ENCODE measurements at places on chromosomes 3 and 15.
A peak's percentile ranks its signal among the peaks of the same experiment; 100 is the strongest.

DNA sequence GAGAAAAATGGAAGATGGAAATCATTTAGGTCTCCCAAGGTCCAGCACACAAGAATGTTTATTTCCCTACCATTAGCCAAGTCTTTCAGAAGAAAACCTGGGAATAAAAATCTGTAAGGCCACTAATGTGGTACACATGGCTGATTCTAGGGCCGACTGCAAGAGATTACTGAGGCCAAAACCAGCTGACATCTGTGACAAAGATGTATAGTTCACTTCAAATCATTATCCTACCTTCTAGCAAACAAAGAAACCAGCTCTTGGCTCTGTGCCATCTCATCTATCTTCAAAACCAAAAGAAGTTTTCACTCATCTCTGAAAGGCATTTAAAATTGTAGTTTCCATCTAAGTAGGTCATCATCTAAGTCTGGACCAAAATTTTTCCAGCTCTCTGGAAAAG is 43.9 kb downstream of the ERC2 start:
- peak; percentile 19 for DNase-seq

DNA sequence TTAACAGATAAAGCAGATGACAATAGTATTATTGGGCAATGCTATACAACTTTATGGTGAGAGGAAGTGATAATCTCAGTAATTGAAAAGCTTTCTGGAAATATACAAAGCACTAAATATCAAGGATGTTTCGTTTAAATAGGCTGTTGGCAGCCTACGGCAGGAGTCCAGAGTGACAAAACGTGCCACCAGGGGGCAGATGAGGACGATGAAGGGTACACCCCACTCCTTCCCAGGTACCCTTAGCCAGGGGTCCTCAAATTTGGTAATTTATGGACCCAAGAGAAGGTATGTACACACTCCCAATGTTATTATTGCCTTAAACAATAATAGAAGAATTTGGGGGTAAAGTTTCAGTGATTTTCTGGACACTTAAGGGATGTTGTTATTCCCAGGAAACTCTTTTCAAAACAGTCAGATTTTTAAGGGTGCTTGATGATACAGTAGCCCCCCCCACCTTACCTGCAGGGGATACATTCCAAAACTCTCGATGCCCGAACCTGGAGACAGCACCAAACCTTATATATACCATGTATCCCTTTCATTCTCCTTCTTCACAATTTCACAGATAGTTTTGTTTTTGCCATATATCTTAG is 1.4 kb upstream of the MAGEL2 start:
- no peak for DNase-seq

- DNase-seq, result no peak
Observed at GRCh38 chr3:122912772-122913538, 114.6 kb downstream of the SEMA5B start.

DNA sequence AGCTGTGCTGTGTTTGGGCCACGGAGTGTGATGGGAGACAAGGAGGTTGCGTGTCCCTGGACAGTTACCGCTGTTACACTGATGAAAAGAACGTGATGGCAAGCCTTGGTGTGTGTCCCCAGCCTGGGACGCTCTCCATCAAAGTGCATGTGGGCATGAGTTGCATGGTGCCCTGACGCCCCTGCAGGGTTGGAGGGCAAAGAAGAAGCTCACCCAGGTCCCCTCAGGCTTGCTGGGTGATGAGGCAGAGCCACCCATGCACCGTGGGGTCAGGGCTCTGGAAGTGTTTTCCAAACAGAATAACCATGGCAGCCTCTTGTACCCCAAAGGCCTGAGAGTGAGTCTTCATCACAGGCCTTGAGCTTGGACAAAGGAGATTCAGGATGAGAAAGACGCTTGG is 189.2 kb downstream of the ATP10A start:
- no peak for DNase-seq

- DNase-seq, result no peak
Observed at GRCh38 chr3:9173445-9173844, 76.0 kb downstream of the SRGAP3 start.

DNA sequence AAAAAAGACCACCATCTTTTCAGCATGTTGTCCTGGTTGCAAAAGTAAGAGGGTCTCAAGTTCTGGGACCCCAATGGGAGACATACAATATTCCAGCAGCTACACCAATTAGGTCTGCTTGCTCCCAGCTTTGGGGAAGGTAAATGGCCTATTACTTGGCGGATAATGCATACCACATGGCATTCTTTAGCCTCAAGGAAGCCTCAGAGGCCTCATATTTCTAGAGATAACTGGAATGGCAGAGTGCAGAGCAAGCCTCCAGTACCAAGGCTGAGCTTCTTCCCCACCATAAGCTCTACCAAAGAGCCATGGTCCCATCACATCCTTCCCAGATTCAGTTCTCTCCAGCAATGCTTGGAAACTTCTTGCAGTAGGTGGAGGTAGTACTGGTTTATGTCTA is 493.8 kb downstream of the SHQ1 start:
- no peak for DNase-seq

DNA sequence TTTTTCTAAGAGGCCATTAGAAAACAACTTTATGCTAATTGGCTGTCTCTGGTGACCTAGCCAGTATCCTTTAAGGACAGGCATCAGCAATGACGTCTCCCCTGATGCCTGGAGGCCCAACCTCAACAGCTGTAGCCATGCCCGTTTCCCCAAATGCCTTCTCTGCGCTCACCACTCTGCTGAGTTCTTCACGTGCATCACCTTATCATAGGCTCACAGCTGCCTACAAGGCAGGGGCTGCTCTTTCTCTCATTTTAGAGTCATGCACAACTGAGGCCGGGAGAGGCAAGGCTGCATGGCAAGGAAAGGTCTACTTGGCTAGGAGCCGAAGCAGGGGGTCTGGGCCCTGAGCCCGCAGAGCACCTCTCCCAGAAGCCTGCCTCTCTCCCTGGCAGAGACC is 43.9 kb upstream of the SEC13 start:
- DNase-seq, result no peak

GRCh38 chr15:70589728-70590127 is 173.6 kb downstream of the UACA start:
- DNase-seq, result no peak

DNA sequence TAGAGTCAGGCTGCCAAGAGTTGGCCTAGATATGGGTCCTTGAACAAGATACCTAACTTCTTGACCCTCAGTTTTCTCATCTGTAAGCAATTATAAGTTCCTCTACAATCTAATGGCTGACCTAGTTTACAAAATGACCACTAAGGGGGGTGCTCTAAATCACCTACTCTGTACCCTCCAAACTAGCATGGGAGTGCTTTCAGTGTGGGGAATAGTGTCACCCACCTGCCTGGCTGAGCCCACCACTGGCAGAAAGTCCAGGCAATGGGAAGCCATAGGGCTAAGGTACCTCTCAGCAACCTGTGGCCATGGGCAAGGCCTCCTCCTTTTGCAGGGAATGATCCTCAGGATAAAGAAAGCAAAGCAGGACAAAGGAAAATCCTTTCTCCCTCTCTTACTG is 58.9 kb downstream of the COL6A5 start:
- no peak for DNase-seq

- DNase-seq, result peak; percentile 11
Observed at GRCh38 chr3:64368257-64369020, 143.2 kb upstream of the PRICKLE2 start.

DNA sequence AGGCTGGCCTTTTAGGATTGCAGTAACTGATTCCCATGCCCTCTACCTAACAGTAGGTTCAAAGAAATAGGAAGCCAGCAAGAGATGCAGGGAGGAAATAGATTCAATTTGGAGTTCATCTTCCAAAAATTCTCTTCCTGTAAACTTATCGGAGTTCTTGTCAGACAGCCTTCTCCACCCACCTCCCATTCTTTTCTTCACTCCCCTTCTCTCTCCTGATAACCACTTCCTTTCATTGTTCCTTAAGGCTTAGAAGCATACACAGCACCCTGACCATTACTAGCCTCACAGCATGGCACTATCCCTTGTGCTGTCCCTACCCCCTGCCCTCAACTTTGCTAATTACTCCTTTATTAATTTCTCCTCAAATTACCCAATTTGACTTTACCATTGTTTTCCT is 130.4 kb upstream of the ADAMTS9 start:
- DNase-seq, result no peak

GRCh38 chr3:109903100-109903499 is 565.8 kb upstream of the DPPA4 start:
- DNase-seq, result no peak

GRCh38 chr3:74456166-74456565 is 158.3 kb downstream of the CNTN3 start:
- no peak for DNase-seq

- DNase-seq, result no peak
Observed at GRCh38 chr3:186772281-186772694, 11.1 kb upstream of the EIF4A2 start.

DNA sequence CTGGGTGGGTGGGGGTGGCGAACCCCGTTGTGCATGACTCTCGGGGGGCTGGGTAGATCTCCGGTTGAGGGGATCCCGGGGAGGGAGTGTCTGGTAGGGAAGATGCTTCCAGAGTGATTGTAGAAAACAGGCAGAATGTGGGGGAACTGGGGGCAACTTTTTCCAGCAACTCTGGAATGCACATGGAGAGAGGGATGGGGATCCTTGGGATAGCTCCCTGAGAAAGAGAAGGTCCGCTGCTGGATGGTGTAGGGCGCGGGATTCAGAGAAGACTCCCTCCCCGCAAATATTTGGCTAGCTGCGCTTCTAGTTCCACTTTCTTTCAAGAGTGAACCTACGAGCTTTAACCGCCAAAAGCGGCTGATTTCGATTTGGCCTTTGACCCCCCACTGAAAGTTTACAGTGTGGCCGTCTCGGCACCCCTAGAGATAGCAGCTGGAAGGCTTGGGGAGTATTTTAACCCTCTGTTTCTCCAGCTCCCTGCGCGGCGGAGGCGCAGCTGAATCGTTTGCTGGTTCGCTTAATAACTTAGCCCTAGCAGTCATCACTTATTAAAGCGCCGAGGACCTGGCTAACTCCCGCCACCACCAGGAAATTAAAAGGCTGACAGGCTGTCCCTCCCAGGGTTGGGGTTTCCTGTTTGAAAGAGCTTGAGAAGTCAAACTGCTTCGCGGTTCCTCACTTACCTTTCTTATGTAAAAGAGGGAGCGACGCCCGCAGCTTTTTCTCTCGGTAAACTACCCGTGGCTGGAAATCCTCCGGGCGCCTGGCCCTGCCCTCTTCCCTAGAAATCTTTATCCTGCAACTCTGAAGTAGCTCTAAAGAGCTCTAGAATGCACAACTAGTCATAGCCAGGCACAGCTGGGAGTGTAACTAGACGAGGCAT is 1.2 kb downstream of the PHLDB2 start:
- DNase-seq, result peak; percentile 84

GRCh38 chr15:73295630-73296286 is 73.0 kb downstream of the HCN4 start:
- no peak for DNase-seq

DNA sequence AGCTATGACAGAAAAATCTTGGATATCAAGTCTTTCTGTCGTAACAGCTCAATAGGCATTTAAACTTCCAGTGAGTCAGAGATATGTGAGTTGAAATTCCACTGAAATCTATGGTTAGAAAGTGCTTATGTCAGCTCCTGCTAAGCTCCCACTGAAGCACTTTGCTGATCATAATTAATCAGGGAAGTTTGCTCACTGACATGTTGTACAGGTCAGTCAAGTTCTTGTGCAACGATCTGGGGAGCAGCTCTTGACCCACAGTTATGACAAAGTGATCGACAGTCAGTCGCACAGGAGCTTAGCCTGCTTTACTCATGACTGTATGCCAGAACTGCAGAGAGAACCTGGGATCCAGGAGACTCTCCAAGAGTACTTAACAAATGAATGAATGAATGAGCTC is 453.5 kb downstream of the SOX2 start:
- no peak for DNase-seq

DNA sequence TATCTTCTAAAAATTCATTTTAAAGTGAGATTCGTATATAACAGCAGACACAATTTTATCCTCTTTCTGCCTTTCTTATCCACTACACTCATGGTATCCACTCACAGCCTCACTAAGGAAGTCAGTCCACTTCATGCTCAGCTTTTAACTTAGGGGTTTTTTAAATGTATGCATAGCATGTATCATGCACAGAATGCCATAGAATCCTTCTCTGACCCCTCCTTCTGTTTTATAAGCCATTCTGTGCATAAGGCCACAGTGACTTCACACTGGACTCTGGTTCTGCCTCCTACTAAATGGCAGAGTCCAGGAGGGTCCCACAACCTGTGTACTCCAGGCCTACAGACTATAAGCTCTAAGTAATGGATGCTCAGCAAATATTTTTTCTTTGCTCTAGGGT is 129.2 kb downstream of the ATG7 start:
- no peak for DNase-seq

- no peak for DNase-seq
Observed at GRCh38 chr3:26365706-26366105, 256.9 kb upstream of the LRRC3B start.

GRCh38 chr3:81643721-81644120 is 117.7 kb downstream of the GBE1 start:
- peak; percentile 47 for DNase-seq

GRCh38 chr3:128076483-128077201 is 24.4 kb downstream of the SEC61A1 start:
- DNase-seq, result peak; percentile 63

DNA sequence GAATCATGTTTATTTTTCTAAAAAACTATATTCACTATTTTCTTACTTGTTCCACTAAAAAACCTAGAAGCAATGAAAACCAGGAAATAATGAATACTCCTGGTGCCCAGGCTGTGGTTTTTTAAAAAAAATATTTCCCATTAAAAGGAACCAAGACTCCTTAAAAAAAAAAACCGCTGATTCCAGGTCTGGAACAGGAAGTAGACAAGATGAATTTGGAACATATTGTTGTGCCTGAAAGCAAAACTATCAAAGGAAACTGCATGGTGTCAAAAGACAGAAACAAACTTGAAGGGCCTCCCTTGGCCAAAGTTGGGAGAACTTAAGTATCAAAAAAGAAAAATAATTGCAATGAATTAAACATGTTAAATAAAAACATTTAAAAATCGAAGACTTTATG is 245.3 kb upstream of the P2RY1 start:
- DNase-seq, result no peak

- DNase-seq, result no peak
Observed at GRCh38 chr3:64094713-64095079, 71.4 kb upstream of the PSMD6 start.

DNA sequence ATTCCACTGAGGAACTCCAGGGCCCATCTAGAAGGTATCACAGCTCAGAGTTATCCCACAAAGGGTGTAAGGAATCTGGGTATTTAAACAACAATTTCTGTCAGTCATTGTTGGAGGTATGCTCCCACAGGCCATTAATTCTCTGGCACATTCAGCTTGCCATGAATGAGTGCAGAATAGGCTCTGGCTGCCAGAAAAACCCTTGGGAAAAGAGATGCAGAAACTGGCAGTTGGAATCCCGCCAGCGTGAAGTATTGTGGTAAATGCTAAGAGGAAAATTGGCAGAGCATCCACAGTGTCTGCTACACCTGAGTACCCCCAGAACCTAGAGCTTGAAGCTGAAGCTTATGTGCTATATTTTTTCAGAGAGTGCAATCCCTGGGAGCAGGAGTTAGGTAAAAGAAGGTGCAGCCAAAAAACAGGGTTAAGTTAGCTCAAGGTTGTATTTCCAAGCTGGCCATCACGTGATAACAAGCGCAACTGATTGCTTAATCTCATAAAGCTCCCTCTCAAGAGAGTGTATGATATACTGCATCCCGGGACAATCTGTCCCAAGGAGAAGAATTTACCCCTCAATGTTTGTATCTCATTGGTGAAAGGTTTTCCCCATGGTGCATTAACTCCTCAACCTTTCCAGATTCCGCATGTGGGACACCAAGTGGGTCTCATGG is 94.2 kb upstream of the ACP3 start:
- no peak for DNase-seq

All from NCI-H1417 (cell line).